ENCODE measurements at places on chromosomes 2 and 18. TPM values are rescaled to one million over a fixed set of nuclear protein-coding genes. Genes with fewer than 3 reads are reported as not detected.

DNA sequence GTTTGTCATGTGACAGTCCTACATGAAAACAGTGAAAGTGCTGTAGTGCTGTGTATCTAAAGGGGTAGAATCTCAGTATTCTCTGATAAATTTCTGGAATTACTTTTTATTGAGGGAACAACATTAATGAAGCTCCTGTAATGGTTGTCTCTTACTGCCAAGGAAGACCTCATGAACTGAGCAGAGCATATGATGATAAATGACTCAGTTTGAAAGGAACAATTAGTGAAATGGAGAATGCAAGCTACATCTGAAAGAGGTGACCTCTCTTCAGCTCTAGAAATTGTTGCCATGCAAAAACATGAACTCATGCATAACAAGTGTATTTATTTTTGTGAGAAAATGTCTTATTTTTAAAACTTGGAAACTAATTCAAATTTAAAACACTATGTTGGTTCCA is 93.6 kb downstream of the SCN9A start:
- no peak for DNase-seq

Gene ANO7
- total RNA-seq: 55.0 TPM

Gene RNF125
- total RNA-seq: 13.9 TPM

- no peak for DNase-seq
These were observed 172.2 kb downstream of the LDLRAD4 start for GRCh38 chr18:13390711-13391110.

GRCh38 chr18:31723990-31724711 is 36.5 kb downstream of the SLC25A52 start:
- no peak for DNase-seq

GRCh38 chr2:76415821-76416220 is 705.1 kb upstream of the GCFC2 start:
- no peak for DNase-seq

GRCh38 chr2:185640588-185640987 is 98.0 kb upstream of the FSIP2 start:
- DNase-seq: no peak

DNA sequence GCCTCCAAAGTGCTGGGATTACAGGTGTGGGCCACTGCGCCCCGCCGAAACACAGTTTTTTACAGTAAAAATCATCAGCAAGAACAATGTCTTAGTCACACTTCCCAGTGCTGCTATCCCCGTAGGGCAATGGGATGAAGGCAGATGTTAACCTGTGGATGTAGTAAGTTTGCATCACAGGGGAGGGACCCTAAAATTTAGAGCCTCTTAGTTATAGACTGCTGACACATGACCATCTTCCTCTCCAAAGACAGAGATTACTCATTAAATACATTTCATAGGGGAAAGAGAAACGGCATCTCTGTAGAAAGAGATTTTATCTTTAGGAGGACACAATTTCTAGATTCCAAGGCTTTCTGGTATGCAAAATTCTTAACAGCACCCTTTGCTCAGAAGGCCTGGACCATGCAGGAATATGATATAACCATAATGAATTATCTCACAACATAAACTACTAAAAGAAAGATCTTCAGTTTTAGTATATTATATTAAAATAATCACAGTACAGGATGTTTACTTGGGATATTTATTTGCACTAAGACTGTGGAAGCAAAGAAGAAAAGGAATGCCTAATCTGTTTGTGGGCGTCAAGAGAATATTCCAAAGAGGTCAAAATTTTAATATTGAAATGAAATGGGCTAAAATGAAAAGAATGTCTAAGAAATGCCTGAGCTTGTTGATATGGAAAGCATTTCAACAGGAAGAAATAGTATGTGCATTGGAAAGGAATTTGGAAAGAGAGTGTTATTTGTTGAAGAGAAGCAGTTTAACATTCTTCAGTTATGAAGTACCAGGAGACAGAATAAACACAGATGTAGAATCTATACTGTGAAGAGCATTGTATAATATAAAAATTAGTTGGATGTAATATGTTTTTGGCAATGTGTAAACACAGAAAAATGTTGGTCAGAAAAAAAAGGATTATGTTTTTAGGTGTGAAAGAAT is 1228.3 kb upstream of the CHAC2 start:
- no peak for DNase-seq

DNA sequence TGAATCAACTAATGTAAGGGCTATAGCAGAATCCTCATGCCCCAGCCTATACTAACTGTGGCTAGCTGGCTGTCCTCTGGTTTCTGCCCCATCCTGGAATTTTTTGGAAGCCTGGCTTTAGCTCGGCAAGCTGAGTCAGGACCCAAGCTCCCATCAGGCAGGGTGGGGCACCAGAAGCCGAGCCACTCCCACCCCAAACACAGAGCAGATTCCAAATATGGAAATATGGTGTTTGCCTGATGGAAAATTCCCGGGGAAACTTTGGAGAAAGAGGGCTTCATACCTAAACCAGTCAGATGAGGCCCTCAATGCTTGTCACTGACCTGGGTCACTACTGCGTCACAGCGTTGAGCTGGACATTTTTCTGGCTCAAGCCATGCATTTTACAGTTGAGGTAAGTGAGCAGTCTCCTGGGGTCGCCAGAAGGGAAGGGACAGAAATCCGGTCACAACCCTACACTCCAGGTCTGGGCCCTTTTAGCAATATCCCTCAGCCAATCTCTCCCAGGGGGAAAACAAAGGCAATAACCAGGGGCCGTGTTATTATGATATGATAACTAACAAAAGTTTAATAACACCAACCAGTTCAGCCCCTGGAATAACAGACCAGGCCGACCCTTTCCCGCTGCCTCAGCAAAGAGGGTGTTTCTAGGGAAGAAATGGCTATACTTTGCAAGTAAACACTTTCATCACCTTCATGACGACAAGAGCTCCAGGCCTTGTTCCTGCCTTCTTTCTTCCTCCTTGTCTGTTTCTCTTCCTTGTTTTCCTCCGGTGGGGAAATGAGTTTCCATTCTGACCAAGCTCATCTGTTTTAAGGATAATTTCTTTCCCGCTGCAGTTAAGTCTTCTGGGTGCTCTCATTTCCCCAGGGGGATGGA is 37.7 kb downstream of the PSD4 start:
- no peak for DNase-seq
